Stimulated activated CD4-positive, alpha-beta T cell treated with anti-CD3 and anti-CD28 coated beads, Interleukin-2, amount 100 ng/mL, for 24 hours (primary cell): ENCODE measurements at places on chromosomes 4 and X.

GRCh38 chr4:24809815-24810405 lies 14.5 kb downstream of the SOD3 start:
- DNase-seq = no peak

GRCh38 chr4:33715841-33716395 lies 2528.4 kb downstream of the ARAP2 start:
- no peak for DNase-seq

DNA sequence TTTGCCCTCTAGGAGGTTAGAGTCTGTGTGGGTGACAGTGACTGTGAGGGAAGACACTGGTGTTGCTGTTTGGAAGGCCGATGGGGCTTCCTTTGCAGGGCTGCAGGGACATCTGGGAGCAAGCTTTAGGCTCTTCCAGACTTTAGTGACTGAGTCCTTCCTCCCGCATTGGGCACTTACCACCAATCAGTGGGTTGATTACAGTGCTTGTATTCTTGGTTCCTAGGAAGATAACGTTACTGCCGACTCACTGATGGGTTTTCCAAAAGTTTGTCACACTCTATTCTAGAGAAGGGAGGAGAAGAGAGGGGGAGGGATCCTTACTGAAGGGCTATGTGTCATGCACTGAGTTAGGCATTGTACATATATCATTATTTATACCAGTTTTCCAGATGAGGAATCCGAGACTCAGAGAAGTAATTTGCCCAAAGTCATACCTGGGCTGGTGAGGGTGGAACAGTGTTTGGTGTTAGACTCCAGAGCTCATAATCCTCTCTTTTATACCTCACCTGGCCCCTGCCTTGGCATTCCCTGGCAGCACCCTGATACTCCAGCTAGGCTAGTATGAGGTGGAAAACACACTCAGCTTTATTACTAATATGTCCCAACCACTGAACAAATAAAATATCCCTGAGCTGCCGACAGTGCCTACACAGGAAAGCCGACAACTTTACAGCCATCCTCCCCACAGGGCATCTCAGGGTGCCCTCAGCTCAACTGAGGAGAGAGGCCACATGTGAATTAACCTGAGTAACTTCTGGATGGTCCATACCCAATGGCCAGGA lies 3.8 kb downstream of the CHST7 start:
- no peak for DNase-seq

GRCh38 chr4:148527571-148527970 lies 85.4 kb upstream of the NR3C2 start:
- no peak for DNase-seq

DNA sequence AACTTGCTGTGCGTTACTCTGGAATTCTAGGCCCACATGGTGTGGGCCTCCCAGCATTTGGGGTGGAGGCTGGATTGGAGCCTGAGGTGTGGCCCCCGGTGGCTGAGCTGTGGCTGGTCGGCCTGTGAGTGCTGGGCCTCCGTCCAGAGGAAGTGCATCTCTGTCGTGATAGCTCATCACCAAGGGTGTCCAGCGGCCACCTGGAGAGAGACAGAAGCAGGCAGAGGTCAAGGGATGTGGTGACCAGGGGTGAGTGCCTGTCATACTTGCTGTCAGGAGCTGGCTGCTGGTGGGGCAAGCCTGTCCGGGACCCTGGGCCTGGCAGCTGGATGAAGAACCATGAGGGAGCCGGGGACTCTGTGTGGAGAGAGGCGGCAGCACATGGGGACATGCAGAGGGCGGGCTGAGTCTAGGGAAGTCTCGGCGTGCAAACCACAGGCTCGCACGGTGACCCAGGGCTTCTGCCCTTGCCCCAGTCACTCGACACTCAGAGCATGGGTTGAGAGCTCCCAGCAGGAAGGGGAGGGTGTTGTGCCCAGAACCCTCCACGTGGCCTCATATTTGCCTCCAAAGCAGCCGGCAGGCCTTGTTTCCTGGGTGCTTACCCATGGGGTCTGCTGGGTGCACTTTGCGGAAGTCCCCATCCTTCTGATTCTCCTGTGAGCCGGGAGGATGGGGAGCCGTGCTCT lies 6.2 kb downstream of the SORCS2 start:
- no peak for DNase-seq

DNA sequence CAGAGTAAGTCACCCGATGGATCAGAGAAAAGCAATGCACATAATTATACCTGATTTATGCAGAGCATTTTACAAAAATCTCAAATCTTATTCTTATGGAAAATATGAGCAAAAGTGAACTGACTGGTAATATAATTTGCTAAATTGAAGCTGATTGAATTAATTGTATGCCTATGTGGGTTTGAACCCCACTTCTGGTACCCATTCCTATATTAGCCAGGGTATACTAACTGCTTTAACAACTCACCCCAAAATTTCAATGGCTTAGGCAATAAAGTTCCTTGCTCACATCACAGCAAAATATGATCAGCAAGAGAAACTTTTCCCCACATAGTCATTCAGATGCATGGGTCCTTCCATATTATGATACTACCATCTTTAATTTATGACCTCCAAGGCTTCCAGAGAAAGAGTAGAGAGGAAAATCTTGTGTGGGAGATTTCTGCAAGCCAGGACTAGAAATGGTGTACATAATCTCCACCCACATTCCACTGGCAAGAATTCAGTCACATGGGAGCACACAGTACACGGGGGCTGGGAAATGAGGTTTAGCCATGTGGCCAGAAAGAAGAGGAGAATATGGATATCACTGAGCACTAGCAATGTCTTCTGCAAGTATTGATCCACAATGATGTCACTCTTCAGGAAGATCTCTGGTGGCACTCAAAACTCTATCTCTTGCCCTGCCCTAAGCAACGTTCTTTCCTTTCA lies 640.7 kb downstream of the BCOR start:
- DNase-seq = no peak

DNA sequence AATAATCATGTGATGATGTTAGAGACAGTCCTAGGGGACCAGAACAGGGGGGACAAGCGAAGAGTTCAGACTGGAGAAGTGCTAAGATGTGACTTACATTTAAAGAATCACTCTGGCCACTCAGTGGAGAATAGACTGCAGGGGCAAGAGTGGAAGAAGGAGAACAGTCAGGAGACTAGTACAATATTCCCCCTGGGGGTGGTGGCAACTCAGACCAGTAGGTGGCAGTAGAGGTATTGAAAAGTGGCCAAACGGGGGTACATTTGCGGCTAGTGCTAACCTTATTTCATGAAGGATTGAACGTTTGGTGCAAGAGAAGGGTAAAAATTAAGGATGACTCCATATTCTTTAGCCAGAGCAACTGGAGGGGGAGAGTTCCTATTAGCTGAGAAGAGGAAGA lies 2.7 kb upstream of the BMX start:
- DNase-seq = peak; percentile 52

DNA sequence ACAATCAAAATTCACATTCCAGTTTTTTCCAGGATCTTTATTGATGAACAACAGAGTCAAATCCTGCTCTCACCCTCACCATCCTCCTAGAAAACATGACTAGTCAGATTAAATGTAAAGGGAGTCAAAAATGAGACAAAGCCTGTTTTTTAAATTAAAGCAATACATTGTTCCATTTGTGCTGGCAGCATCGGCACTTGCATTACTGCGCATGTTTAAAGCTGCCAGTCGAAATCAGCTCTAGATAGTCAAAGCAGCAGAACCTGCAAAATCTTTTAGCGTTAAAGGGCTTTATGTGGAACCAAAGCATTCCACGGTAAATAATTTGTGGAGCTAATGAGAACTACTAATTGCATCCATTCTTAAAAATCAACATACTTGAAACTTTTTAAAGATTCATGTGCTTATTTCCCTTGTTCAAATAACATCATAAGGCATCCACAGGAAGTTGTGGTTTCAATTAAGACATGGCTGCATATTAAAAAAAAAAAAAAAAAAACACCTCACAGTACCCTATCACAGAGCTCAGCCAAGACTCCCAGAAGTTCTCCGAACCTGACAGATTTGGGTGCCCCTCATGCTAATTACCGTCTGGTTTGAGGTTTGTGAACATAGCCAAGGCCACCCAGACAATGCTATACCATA lies 82.2 kb downstream of the SH3KBP1 start:
- DNase-seq = no peak

DNA sequence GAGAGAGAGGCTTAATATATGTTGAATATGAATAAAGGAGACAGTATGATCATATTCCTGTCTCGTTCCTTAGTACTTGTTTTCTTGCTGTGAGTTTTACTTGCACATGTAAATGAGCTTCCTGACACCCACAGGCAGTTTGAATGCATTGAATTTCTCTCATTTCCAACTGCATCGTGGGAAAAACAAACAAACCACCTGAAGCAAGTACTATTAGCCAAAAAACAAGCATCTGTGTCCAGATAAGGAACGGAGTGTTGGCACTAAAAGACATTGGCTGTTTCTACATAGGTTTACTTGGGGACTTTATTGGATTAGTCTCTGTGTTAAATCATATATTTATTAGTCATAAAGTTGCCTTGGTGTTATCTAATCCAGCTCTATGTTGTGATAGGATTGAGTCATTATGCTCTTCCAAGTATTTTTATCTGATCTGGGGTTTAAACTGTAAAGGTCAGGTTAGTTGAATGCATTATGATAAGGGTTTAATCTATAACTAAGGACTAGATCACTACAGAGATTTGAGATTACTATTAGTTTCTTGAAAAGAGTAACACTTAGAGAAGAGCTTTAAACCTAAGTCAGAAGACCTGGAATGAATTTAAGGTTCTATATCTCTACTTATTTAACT lies 339.0 kb upstream of the SPANXN4 start:
- DNase-seq = no peak

GRCh38 chrX:140767646-140768045 lies 58.1 kb downstream of the LINC00632 start:
- no peak for DNase-seq

GRCh38 chr4:68272860-68273259 lies 27.4 kb upstream of the TMPRSS11B start:
- DNase-seq = no peak

GRCh38 chrX:72021975-72022374 lies 109.7 kb downstream of the RTL5 start:
- DNase-seq = peak; percentile 33

DNA sequence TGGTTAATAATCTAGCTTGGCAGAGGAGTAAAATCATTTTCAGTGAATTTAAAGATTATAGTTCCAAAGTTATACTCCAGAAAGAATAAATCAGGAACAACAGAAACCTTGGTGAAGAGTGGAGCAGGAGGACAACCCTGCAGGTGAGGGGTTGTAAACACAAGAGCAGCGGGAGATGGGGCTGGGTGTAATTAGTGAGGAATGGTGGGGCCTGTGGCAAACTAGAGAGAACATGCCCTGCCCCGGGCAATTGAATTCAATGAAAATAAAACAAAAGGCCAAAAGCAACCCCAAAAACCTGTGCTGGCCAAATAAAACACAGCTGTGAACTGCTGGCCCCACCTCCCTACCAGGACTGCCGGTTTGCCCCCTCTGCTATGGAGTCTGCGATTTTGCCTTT lies 325.2 kb downstream of the NR3C2 start:
- no peak for DNase-seq

- no peak for DNase-seq
Observed at GRCh38 chrX:120452131-120452530, 17.0 kb downstream of the LAMP2 start.

- DNase-seq = no peak
Observed at GRCh38 chrX:45322382-45322781, 121.7 kb upstream of the DIPK2B start.

DNA sequence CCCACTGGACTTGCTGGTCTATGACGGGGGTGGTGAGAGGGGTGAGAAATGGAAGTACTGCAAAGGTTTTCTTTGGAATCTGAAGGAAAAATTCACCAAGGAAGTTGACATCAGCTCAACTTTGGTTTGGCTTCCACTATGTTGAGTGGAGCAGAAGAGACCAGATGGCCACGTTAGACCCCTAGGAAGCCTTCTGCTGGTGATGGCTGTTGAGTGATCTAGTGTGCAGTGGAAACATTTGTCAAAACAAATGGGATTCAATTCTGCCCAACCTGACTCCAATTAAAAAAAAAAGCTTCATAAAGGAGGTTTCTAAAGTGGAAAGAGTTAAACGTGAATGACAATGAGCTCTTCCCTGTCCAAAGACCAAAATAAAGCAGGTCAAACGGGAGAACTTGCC lies 25.7 kb downstream of the SEL1L3 start:
- no peak for DNase-seq

DNA sequence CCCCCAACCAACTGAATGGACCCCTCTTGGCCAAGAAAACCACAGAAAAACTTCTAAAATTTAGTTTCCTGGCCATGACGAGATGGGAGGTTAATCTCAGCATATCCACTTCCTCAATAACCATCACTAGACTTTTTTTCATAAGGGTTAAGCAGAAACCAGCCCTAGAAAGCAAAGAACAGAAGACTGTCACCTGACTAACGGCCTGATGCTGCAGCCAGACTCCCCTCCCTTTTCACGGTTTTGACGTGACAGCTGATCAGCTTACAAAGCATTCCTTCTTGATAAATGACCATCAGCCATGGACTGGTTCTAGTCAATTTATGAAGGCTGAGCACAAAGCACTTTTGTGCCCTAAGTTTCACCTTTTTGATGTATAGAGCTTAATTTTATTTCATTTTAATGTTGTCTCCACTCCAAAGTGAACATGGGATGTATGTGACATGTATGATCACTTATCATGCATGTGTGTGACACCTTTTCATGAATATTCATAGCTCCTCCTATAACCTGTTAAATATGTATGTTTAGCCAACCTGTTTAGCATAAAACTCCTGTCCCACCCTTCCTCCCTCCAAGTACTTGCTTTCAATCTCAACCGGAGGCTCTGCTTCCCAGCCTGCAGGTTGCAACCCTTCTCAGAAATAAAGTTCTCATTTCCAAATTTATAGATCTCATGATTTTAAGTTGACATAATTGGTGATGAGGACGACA lies 56.3 kb downstream of the SERTM2 start:
- DNase-seq = no peak

DNA sequence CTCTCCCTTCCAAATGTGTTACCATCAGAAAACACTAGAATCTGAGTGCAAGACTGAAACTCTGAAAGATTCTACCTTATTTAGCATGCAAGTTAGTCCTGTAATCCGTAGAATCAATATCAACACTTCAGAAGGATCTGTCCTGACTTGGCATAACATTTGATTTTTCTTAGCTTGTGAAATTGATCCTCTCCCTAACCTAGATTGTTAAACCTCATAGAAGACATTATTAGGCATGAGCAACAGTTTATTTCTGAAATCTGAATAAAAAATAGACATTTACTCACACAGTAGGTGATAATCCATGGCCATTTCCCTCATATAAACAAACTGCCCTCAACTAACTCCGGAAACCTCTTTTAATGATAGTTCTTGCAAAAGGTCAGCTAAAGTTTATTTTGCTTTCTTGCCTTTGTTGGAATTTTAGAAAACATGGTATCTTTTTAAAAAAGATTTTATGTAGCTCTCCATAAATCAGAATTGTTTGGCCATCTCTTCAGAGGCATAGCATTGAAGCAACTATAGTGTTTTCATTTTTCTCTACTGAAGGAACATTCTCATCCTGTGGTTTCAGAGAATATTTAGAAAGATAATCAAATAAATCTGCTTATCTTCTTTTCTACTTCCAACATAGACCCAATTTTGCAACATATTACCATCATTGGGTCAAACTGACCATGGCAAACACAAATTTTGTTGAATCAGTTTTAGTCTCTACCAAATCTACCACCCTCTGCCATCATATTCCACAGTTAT lies 38.5 kb upstream of the PDLIM5 start:
- no peak for DNase-seq
